KG1 (cell line): ENCODE measurements at places on chromosomes 1 and 21.

DNA sequence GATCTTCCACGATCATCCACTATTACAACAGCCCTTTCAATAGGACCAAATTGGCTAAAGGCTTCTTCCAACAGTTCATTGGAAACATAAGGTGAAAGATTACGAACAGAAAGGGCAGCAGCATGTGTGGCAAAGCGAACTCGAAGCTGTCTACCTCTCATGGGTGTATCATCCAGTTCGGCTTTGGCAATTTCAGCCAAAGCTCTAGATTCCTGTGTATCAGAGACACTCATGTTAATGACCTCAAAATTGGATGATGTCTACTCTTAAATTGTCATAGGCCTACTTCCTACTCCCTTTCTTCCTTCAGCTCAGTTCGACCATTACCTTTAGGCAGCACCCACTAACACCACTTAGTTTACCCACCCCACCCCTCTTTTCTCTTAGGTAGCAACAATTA lies 2.2 kb downstream of the SFPQ start:
- no peak for DNase-seq

- no peak for DNase-seq
Observed at GRCh38 chr1:7121622-7121988, 336.4 kb downstream of the CAMTA1 start.

DNA sequence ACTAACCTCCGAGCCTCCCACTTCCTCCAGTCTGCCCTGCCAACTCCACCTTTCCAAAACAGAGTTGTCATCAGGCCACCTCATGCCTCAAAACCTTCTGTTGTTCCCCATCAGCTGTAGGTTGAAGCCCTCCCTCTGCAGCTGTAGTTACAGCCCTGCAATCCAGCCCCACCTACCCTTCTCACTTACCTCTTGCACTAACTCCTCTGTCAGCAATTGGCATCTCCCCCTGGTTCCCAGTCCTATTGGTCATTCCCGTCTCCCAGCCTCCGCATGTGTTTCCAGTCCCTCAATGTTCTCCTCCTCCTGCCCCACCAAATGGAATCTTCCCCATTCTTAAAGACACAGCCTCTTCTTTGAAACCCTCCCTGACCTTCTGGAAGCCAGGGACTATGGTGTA lies 100.1 kb upstream of the GCLM start:
- no peak for DNase-seq

DNA sequence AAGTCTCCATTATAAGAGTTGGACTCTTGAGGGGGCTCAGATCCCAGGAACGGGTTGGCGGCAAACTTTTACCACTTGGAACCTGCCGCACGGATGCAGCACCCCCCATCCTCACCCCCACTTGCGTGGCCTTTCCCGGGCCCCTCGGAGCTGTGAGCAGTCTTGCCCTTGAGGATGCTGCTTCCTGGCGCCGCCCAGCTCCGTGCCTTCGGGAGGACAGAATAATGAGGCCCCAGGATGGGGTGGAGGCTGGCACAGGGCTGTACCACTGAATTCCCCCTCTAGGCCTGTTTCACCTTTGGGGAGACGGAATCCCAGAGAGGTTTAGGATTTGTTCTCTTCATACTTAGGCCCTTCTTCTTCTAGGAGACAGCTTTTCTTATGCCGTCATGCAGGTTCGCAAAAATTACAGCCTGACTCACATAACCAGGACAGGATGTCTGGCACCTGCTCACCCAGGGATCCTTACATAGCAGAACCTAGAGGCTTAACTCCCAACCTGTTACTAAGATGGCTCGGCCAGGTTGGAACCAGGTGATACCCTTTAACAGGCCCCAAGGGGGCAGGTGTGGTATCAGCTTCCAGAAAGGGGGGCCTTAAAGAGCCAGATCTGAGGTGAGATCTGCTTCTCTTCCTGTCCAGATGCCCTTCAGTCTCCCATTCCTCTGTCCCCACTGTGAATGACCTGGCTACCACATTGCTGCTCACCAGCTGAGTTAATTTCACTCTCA lies 1.5 kb downstream of the TRNP1 start:
- DNase-seq, result no peak

DNA sequence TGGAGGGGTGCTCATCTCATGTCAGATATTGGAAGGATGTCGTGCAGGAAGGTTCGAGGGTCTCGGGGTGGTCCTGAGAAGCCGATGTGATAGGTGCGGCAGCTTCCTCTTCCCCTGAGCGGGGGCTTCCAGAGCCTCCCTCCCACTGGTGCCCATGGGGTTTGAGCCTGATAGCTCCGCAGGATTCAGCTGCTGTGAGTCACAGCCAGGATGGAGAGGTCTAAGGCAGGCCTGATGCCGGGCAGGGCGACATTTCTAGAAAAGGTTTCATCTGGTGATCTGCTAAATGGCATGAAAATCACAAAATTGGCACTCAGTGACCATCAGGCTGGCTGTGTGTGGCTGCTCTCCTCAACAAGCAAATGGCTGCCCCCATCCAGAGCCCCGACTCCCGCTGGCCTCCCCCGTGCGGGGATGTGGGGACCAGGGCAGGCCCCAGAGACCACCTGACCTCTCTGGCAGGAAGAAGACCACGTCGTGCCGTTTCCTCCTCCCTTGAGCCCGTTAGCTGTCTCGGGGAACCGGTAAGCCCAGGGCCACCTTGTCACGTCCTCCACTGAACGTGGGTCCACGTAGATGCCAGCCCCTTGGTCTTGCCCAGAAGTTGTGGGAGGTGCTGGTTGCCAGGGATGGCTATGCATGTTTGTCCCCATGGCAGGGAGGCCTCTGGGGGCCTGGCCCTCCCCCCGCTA lies 66.1 kb downstream of the SKI start:
- DNase-seq, result no peak

- no peak for DNase-seq
Observed at GRCh38 chr21:39660191-39660980, 47.6 kb downstream of the B3GALT5 start.

GRCh38 chr1:183164963-183165362 lies 21.1 kb upstream of the LAMC2 start:
- no peak for DNase-seq

DNA sequence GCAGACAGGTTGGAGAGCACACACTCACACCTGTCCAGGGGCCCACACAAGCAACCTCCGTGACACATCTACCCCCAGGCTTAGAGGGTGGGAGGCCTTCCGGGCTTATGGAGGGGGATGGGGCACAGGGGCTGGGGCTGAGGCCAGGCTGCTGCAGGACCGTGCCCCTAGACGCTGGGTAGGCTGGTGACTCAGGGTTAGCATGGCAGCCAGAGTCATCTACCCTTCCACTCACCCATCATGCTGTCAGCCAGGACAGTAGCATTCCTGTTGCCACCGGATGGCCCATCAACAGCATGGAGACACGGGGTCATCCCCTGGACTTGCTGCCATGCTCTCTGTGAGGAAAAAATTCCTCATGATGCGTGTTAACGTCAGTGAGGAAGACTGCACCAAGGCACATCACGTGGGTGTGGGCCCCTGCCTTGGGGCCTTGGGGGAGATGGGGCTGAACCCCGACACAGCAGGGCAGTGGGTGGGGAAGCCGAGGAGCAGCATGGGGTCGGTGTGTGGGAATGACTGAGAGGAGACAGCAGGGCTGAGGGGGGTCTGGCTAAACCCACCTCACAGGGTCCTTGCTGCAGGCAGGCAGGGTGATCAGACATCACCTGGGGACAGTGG lies 52.8 kb downstream of the WNT9A start:
- no peak for DNase-seq
